Esophagus mucosa (tissue), 1 donor: ENCODE measurements at places on chromosomes 7 and 10. TPM values are rescaled to one million over a fixed set of nuclear protein-coding genes. Genes with fewer than 3 reads are reported as not detected.

DNA sequence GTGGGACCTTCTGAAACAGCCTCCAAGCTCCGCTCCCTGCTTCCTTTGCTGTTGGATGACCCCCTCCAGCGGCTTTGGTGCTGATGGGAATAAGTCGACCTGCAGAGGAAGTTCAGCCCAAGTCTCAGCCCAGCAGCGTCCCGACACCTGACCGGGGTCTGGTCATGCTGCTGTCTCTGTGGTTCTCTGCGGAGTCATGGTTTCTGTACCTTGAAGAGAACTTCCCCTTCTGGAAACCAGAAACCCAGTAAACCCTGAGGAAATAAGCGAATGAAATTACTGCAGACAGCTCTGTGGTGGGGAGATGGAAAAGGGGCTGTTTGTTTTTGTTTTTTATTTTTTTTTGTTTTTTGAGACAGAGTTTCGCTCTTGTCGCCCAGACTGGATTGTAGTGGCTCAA, 18.3 kb upstream of the ZNF12 start:
- no peak for ATAC-seq

DNA sequence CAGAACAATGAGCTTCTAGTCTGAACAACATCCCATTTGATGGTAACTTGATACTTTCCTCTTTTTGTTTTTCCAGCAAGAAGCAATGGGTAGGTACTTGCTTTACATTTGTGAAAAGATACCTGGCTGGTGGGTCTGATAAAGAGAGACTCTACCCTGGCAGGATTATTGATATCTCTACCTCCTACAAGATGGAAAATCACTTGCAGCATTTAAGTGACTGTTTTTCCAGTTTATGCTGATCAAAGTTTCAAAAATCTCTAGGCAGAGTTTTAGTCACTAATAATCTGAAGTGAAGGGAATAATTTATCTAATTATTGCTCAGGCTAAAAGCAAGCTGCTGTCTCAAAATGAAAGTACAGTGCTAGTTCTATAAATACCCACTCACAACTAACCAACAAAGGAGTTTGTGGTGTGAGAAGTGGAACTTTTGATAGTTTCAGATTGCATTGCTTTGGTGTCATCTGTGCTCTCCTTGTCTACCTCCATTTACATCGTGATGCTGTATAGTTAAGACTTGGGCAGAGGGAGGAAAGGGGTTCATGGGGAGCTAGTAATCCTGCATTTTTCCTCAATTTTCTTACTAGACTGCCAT, 86.0 kb upstream of the ANKRD1 start:
- ATAC-seq = no peak

DNA sequence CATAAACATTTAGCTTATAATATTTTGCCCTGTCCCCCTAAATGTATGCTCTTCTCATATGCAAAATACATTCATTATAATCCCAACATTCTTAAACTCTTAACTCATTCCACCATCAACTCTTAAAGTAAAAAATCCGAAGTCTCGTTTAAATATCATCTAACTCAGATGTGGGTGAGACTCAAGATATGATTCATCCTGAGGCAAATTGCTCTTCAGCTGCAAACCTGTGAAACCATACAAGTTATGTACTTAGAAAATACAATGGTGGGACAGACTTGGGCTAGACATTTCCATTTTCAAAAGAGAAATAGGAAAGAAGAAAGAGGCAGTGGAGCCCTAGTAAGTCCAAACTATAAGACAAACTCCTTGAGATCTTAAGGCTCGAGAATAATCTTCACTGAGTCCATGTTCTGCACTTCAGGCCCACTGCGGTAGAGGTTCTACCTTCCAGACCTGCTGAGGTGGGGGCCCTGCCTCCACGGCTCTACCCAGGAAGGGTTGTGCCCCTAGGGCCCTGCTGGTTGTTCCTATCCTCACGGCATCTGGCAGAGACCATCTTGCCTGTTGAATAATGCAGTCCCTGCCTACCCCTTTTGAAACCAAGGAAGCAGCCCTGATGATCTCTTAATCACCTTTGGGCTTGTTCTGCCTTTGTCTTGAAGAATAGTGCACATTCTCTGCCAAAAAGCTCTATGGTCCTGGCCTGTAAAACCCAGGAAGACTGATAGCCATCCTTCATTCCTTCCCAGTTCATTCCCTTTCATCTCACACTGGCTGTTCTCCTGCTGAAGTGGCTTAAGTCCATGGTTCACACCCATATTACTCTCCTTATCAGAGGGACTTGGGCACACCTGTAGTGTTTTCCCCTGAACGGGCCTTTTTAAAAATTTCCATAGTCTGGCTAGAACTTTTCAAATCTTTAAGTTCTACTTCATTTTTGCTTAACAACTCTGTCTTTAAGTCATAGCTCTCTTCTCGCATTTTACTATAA, 37.3 kb downstream of the INPP5F start:
- ATAC-seq = no peak

The MMD2 gene
- total RNA-seq = not detected

- peak; percentile 12 for ATAC-seq
Measured at GRCh38 chr7:26187380-26188205, 13.0 kb downstream of the HNRNPA2B1 start.

The RNF148 gene
- not detected for total RNA-seq

DNA sequence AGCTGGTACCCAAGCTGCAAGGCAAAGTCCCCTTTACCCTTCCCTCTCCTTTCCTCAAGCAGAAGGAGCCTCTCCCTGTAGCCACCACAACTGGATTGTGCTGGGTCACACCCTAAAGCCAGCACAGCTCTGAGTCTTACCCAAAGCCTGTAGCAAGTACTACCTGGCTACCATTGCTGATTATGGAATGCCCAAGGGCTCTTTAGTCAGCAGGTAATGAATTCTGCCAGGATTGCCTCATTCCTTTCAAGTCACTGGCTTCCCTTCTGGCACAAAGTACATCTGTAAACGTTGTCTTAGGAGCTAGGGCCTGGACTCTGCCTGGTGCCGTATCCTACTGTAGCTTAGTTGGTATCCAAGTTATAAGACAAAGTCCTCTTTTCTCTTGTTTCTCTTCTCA, 52.0 kb downstream of the FAS start:
- peak; percentile 100 for ATAC-seq

- ATAC-seq = peak; percentile 51
Measured at GRCh38 chr10:3935141-3935540, 150.1 kb upstream of the KLF6 start.

DNA sequence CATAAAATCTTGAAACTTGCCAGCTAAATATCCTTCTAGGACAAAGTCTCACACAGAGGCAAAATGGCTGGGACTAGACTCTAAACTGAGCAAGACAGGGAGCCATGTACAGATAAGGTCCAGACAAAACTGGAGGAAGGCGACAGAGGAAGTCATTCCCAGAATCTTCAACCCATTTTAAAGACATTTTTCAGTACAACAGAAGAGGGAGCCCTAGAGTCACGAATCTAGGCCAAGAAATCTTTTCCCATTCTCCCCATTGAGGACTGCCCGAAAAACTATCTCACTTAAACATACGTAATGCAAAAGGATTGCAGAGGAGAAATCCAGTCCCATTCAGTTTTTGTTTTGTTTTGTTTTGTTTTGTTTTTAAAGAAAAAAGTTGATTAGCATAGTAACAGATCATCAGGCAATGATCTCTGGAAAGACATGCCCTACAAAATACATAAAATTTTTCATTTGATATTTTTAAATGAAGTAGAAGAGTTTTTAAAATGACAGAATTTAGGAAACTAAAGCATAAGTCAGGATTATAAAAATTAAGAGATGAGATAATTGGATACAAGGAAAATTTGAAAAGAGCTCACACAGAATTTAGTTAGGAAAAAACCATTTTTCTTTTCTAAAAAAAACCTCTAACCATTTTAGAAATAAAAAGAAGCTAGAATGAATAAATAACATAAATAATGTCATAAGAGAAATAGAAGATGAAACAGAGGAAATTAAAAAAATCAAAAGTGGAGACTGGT, 16.9 kb upstream of the PRF1 start:
- peak; percentile 25 for ATAC-seq

GRCh38 chr7:140342727-140343514, 55.4 kb downstream of the SLC37A3 start:
- peak; percentile 62 for ATAC-seq
